ENCODE measurements at places on chromosomes 13 and 19. TPM values are rescaled to one million over a fixed set of nuclear protein-coding genes. Genes with fewer than 3 reads are reported as not detected.

Gene DMAC2
- 50.3 TPM for total RNA-seq

Gene HCST
- 24.3 TPM for total RNA-seq

Gene ZNF844
- total RNA-seq = 6.7 TPM

Gene LRRC8E
- 9.2 TPM for total RNA-seq

Gene PDCD2L
- 14.0 TPM for total RNA-seq

Gene SUGP2
- 22.0 TPM for total RNA-seq

DNA sequence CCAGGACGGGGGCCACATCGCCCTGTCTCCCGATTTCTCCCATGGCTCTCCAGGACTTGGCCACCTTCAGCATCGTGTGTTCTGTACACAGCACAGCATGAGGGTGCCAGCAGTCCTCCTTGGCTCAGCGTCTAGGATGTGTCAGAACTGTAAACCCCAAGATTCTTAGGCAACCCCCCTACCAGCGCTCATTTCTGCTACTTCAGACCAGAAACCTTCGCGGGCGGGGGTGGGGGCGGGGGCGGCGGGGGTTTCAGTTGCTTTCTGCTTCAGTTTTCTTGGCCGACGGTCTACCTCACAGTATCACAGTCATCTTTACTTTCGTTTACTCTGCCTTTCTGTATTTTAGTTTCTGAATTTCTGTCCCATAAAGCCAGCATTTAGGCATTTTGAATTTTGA is 82.4 kb downstream of the GGACT start:
- DNase-seq = no peak

- no peak for DNase-seq
Observed at GRCh38 chr13:95239283-95239682, 62.0 kb downstream of the ABCC4 start.

GRCh38 chr19:347946-348861 is 3.6 kb upstream of the MIER2 start:
- no peak for DNase-seq

- peak; percentile 53 for DNase-seq
Observed at GRCh38 chr13:102846261-102847015, 606 bp downstream of the ERCC5 start.

DNA sequence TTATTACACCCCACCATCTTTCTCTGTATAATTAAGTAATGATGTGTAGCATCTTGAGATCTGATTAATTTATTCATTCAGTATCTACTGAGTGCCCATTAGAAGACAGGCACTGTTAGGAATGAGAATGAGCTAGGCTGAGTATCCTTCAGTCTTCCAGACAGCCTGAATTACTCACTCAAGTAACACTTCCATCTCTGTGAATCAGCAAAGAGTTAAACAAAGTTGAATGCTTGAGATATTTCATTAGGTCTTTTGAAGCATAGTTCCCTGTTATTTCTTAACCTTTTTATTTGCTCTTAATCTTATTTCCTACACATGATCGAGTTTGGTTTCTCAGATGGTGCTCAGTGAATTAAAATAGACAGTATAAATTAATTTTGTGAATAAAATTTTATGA is 413.7 kb downstream of the DCT start:
- no peak for DNase-seq

GRCh38 chr13:63492604-63493003 is 2077.0 kb upstream of the PCDH20 start:
- DNase-seq = no peak
